Vagina (tissue), 2 donors: ENCODE measurements at places on chromosomes 11 and 22.

GRCh38 chr11:131893103-131893890 lies 522.9 kb downstream of the NTM start:
- H3K4me1 ChIP-seq, result no peaks in the 10 kb centered on the region
- no peak overlapping the region for H3K27ac ChIP-seq
- DNase-seq, result no peak
- no peaks in the 10 kb centered on the region for H3K36me3 ChIP-seq

- no peaks in the 10 kb centered on the region for H3K27me3 ChIP-seq
- no peaks in the 10 kb centered on the region for H3K4me1 ChIP-seq
- DNase-seq, result peak; percentile 19
- no peaks in the 10 kb centered on the region for H3K36me3 ChIP-seq
Observed at GRCh38 chr11:33642461-33643166, 58.0 kb downstream of the C11orf91 start.

- H3K4me1 ChIP-seq, result peaks cover 16% of the 10 kb centered on the region
- H3K4me3 ChIP-seq, result no peak overlapping the region
- DNase-seq, result no peak
- H3K27me3 ChIP-seq, result no peaks in the 10 kb centered on the region
- no peaks in the 10 kb centered on the region for H3K36me3 ChIP-seq
Observed at GRCh38 chr11:129458756-129459535, 83.3 kb downstream of the BARX2 start.

DNA sequence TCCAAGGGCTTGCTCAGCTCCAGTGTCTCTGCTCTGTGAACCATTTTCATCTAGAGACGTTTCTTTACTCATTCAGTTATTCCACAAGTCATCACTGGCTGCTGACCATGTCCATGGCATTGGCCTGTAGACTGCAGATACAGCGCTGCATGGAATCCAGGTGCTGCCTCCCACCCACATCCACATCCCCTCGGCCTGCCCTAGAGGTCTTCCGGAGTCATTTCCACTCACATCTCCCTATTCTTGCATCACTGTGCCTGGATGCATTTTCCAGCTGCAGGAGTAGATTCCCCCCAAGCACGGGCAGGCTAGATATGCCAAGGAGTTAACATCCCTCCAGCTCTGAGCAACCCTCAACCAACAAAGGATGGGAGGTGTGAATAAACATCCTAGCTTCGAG lies 68.9 kb downstream of the CHST1 start:
- no peak overlapping the region for H3K4me3 ChIP-seq
- no peak for DNase-seq
- H3K4me1 ChIP-seq, result no peaks in the 10 kb centered on the region

- DNase-seq, result no peak
- no peaks in the 10 kb centered on the region for H3K4me1 ChIP-seq
- H3K36me3 ChIP-seq, result no peaks in the 10 kb centered on the region
- no peaks in the 10 kb centered on the region for H3K27me3 ChIP-seq
Observed at GRCh38 chr11:82775736-82776346, 42.2 kb upstream of the FAM181B start.
